ENCODE measurements at places on chromosomes 1 and 21. TPM values are rescaled to one million over a fixed set of nuclear protein-coding genes. Genes with fewer than 3 reads are reported as not detected.

- DNase-seq = peak; percentile 92
Measured at GRCh38 chr1:200738327-200738948, at the start of gene CAMSAP2. Gene CAMSAP2 (plus strand): TSS chr1:200738893. CDS start chr1:200739828, 935 bp downstream.

GRCh38 chr21:42195378-42196031, 23.4 kb upstream of the ABCG1 start:
- peak; percentile 30 for DNase-seq

DNA sequence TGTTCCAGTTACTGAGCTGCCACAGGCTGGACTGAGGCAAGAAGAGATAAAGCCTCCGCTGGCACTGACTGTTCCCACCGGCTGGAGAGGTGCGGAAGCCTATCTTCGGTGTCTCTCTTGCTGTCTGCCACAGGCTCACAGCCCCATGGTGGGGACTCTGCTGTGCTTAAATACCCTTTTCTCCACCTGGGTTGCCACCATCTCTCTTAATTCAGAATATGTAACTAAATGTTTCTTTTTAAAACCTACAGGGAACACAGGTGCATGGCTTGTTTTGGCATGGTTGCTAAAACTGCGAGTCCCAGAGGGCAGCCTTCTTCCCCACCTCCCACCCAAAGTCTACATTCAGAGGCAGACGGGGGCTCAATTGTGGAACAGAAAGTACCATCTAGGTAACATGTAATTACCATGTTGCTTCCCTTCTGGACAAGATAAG, 8.1 kb upstream of the LBR start:
- no peak for DNase-seq

DNA sequence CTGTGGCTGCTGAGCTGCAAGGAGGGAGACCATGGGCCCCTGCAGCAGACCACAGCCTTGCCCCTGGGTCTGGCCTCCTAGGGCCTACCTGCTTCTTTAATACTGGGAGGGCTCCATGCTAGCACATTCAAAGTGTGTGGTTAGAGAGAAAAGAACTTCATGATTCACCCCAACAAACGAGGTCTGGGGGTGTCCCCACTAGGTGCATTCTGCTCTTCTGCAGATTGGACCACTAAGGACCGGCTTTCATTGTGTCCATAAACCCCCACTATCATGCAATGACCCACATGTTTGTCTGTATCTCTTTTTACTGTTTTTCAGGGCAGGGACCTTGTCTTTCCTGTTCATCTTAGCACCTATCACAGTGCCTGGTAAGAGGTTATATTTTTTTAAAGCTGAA, 185.4 kb downstream of the OMA1 start:
- DNase-seq = no peak

DNA sequence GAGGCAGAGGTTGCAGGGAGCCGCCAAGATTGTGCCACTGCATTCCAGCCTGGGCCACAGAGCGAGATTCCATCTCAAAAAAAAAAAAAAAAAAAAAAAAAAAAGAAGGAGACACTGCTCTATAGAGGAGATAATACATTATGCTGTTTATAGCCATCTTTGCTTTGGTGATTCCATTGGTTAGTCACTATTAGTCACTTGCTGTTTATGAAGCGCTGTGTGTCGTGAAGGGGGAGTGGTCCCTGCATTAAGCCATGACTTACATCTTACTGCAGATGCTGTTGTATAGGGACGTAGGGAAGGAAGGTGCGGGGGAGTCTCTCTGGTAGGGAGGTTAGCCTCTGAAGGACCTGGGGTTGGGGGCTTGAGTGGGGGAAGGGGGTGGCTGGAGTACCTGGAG, 48.3 kb downstream of the HUNK start:
- no peak for DNase-seq

GRCh38 chr1:53402891-53403655, 56.1 kb upstream of the DMRTB1 start:
- no peak for DNase-seq

DNA sequence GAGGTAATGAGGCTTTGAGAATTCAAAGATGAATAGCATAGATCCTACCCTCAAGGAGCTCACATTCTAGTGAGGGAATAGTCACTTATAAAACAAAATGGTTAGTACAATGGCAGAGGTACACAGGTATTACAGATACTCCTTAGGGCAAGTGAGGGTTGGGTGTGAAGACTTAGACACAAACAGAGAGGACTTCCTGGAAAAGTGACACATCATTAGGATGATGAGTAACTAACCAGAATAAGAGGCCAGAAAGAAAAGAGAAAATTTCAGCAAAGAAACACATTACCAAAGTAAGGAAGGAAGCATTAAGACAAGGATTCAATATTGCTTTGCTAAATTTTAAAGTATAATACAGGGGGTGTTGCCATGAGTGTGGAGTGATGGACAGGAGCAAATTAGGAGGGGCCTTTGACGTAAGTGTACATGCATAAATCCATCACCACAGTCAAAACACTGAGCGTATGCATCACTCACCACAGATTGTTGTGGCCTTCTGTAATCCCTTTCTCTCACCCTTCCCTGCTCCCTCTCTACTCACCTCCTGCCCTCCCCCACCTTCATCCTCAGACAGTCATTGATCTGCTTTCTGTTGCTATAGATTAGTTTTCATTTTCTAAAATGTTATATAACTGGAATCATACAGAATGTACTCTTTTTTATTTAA, 7.9 kb downstream of the CD53 start:
- DNase-seq = no peak

NEK2 gene
- total RNA-seq = 0.35 TPM
